ENCODE measurements at places on chromosomes 6 and 20. TPM values are rescaled to one million over a fixed set of nuclear protein-coding genes. Genes with fewer than 3 reads are reported as not detected.

Gene HMGN3
- total RNA-seq: 26.8 TPM

Gene RIN2
- 30.1 TPM for total RNA-seq

Gene SMOC2
- 0.37 TPM for total RNA-seq

Gene KCNQ2
- total RNA-seq: not detected

Gene VGLL2
- total RNA-seq: not detected

Data from subcutaneous preadipocyte (primary cell).